ENCODE measurements at places on chromosomes 1 and 21.

DNA sequence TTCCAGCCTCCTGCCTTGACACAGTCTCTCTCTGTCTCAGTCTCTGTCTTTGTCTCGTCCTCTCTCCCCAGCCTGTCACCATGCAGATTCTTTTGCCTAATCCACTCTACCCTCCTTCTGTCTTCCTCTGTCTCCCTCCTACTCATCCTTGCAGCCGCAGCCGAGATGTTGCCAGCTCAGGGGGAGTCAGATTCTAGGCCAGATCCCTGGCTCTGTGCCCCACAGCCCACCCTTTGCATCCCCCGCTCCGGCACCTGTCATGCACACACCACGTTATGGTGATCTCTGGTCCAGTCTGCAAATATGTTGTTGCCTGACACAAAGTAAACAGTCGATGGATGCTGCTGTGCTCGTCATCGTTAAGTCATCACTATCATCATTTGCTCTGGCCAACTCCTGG lies 35.5 kb upstream of the IGSF21 start:
- no peak for DNase-seq

DNA sequence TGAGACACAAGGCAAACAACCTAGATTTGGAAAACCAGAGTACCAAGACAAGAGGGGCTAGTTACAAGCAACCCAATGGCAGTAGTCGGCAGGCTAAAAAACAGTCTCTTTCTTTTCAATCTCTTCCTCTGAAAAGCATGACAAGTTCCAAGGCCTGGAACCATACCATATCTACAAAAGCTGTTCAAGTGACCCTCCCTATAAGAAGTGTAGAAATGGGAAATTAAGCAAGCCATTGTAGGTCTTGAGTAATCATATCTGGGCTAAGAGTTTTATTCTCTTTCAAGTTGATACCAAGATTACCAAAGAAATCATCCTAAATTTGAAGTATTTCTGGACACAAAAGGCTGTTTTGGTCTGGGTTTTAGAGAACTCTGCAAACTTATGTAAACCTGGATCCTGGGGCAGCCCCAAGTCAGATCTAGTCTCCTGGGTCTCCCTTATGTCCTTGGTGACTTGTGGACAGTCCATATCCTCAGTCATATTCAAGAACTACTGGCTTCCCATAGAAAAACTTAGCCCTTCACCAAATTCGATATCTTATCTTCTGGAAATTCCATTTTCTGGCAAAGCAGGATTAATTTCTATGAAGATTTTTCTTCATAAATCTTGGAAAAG lies 24.7 kb downstream of the FMO3 start:
- DNase-seq: no peak

GRCh38 chr1:156226116-156226538 lies 13.3 kb downstream of the PMF1 start:
- no peak for DNase-seq

- DNase-seq: no peak
Observed at GRCh38 chr1:165703648-165704047, 5.3 kb upstream of the ALDH9A1 start.

GRCh38 chr1:219581766-219582165 lies 31.1 kb downstream of the ZC3H11B start:
- DNase-seq: no peak

- DNase-seq: peak; percentile 49
Observed at GRCh38 chr21:31875496-31876015, 2.7 kb downstream of the HUNK start.

DNA sequence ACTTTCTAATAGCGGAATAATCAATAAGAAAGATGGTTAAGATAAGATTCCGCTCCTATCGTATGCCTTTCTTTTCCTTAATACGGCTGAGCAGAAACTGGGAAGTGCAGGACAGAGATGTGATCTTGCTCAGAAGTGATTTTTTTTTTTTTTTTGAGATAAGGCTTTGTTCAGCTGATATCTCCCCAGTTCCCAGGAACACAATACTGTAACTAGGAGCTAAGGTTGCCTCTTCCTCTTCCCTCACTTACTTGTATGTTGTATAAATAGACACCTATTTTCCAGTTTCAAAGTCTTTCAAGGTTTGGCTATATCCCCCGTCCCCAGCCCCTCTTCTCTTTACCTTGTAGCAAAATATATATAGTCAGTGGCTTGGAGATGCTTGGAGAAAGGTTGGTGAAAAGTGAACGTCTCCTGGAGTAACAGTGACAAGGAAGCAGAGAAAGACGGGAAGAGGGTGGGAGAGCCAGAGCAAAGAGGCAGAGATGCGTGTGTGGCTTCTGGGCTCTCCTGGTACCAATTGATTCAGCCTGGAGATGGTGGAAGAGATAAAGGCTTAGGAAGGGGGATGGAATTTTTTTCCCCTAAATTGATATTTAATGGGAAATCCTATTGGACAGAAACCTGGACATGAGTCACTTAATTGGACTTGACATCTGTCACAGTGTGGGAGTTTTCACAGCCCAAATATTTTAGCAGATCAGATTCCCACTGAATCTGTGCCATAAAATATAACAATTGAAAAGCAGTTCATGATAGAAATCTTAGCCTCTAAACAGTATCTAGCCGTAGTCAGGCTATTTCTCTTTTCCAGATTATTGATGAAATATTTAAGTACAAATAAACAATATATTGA lies at the start of gene NHLH2:
NHLH2 (minus strand) TSS at position 522 of the 856 bp plus-strand sequence. CDS start 2,754 bp downstream, outside the sequence.
- no peak for DNase-seq

GRCh38 chr1:160232911-160233310 lies 27.7 kb downstream of the PEA15 start:
- no peak for DNase-seq

DNA sequence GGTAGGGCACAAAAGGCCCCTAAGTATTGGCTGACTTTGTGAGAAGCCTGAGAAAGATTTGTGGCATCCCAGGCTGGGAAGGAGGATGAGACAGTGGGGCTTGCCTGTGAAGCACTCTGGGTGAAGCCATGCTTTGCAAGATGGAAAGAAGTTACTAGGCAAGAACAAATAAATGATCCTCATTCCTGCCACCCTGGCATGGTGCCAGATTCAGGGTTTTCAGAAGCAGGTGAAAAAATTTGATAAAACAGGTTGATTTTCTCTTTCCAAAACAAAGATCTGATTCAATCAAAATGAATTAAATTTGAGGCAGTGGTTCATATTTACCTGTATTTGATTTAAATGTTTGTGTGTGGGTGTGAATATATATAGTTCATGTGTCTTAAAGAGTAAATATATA lies 386.9 kb upstream of the PROX1 start:
- DNase-seq: no peak

DNA sequence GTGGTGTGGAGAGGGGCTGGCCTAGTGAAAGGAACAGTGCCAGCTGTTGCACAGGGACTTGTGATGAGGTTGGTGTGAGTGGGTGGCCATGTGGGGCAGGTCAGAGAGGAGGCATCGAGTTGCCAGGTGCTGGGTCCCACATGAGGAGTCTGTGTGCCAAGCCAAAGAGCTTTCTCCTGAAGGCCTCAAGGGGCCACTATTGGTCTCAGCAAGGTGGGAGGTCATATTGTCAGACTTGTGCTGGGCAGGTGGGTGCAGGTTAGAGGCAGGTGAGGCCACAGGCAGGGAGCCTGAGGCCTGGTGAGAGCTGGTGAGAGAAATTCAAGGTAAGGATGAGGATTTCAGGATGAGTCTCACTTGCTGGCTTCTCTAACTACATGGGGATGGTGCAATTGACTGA lies 256.8 kb downstream of the DISC1 start:
- DNase-seq: no peak

- DNase-seq: no peak
Observed at GRCh38 chr21:34574601-34575529, 40.0 kb downstream of the RCAN1 start.

GRCh38 chr1:57473448-57473847 lies 49.6 kb upstream of the DAB1 start:
- DNase-seq: no peak

DNA sequence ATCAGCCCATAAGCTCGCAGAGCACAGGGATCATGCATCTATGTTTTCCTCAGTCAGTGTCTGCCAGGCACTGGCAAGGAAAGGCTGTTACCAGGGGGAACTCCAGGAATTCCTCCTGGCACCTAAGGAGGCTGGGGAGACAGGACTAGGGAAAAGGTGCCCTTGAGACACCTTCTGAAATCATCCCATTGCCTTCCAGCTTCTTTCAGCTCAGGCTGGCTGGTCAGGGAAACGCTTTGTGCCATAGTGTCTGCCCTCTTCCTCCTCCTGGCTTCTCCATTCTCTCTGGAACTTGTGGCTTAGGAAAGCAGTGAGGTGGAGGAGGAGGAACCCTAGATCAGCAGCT lies 13.8 kb downstream of the LMNA start:
- no peak for DNase-seq

DNA sequence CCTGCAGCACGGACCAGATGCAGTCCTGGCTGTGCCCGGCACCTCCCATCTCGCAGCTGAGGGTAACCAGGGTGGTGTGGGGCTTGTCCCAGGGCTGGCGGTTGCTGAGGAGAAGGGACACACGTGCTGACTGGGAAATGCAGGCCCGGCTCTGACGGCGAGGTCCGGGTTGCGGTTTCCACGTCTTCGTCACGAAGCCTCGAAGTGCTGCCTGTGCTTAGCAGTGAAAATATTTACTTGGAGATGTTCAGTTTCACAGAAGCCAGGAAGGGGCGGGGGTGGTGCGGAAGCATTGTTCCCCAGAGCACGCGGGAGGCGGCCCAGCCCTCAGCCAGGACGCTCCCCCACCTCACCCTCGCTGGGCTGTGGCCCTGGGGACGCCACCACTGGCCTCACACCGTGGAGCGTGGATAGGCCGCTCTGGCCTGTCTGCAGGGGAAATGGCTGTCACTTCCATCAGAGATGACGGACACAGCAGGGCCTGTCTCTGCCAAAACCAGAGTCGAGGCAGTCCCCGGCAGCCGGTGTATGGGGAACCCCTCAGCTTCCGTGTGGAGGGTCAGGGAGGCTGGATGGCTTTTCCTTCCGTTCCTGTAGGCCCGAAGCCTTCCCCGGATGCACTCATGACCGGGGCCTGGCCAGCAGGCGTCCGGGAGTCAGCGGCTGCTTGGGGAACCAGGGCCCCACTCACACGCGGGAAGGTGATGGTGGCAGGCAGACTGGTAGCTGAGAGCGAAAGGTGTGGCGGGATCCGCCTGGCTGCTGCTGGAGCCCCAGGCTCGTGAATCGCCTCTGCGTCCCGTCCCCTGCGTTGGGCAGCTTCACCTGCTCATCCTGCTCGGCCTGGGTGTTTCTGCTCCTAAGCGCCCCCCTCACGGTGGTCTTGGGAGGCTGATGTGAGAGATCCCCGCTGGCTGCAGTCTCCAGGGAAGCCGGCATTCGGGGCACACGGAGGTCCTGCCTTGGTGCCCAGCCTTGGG lies 14.7 kb upstream of the POFUT2 start:
- no peak for DNase-seq

DNA sequence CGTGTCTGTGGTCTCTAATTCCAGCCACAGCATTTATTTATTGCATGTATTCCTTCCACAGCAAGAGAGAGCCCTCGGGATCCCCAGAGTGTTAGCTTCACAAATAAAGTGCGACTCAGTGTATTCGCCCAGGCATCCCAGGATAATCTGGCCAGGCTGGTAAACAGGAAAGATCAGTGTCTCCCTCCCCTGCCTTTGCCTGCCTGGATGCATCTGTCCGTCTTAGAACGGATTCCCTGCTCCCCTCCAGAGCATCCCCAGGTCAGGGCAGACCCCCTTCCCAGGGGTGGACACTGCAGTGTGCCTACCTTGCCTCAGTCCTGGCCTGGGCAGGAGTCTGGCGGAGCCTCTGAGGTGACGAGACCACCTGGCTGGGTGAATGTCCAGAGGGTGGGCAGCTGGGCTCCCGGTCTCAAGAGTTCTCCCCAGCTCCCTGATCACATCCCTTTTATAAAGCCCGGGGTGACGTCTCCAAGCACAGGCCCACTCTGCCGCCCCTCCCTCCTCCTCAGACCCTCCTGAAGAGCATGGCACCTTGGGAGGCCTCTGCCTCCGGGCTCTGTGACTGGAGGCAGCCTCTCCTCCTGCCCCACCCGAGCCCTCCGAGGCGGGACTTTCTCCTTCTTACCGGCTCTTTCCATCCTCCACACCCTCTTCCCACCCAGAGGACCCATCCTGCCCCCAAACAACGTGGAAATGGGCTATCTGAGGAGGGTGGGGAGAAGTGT lies at the start of gene KISS1:
KISS1 (minus strand) TSS at position 424 of the 728 bp plus-strand sequence. CDS start 3,615 bp downstream, outside the sequence.
- DNase-seq: no peak

- no peak for DNase-seq
Observed at GRCh38 chr1:20080441-20081352, 10.7 kb downstream of the PLA2G5 start.

All from astrocyte of the hippocampus (primary cell).